ENCODE measurements at places on chromosomes 12 and 14.

GRCh38 chr12:12334367-12335040 is 15.5 kb downstream of the MANSC1 start:
- peak; percentile 21 for DNase-seq

DNA sequence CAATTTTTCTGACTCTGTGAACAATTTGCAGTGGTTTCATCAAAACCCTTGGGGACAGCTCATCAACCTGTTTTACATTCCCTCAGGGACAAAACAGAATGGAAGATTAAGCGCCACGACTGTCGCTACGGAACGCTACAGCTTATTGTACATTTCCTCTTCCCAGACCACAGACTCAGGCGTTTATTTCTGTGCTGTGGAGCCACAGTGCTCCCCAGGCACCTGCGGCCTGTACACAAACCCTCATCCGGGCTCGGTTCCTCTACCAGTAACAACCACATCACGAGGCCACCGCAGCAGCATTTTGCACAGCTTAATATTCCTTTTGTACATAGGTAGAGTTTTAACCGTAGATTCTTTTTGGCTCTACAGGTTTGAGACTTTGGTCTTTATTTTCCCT is 397.4 kb upstream of the OR4E1 start:
- DNase-seq, result no peak

- no peak for DNase-seq
Observed at GRCh38 chr12:100612606-100613005, 39.1 kb downstream of the GAS2L3 start.

- DNase-seq, result no peak
Observed at GRCh38 chr12:20155374-20155773, 213.0 kb upstream of the PDE3A start.

DNA sequence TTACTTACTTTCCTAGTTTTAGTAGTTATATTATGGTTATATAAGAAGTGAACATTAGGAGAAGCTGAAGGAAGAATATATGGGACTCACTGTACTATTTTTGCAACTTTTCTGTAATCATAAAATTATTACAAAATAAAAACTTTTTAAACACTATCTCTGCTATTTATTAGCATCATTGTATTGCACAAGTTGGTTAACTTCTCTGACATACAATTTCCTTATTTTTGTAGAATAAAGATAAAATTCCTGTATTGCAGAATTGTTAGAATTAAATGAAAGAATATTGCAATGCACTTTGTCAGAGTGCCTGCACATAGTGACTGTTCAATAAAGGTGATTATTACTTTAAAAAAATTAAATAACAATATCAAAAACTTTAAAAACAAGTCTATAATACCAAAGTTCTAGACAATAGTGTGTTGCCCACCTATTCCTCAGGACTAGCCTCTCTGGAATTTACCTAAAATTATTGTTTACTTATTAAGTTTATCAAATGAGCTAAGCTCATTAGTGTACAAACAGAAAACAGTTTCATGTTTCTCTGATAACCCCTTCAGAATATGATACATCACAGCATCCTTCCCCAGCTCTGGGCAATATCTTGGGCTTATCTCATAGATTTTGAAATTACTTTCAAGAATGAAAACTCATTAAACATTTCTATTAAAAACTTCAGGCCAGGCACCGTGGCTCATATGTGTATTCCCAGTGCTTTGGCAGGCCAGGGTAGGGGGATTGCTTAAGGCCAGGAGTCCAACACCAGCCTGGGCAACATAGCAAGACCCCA is 77.4 kb upstream of the TMPO start:
- no peak for DNase-seq

- DNase-seq, result no peak
Observed at GRCh38 chr14:26443654-26444053, 154.2 kb downstream of the NOVA1 start.

DNA sequence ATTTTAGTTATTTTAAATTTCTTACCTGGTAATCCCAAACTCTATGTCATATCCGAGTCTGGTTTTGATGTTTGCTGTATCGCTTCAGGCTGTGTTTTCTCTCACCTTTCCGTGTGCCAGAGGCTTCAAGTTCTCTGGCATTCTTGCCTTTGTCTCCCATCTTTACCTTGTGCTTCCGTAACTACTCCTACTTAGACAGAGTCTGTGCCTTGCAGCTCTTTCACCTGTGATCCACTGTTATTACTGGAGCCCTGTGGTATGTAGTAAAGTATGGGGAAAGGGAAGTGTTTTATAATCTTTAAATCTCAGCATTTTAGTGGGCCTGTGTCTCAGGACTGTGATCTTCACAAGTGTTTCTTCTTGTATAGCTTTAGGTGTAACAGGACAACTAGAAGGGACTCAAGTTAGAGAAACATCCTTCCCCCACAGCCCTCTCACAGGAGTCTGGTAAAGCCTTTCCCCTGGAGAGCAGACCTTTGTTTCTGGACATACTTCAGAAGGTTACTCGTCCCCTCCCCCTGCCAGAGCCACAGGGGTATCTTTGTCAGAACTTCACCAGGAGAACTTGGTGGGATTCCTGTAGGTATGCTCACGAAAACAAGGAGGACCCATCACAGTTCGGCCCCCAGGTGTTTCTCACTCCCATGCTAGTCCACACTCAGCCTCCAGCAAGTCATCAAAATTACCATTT is 11.1 kb downstream of the IFNG start:
- DNase-seq, result no peak

DNA sequence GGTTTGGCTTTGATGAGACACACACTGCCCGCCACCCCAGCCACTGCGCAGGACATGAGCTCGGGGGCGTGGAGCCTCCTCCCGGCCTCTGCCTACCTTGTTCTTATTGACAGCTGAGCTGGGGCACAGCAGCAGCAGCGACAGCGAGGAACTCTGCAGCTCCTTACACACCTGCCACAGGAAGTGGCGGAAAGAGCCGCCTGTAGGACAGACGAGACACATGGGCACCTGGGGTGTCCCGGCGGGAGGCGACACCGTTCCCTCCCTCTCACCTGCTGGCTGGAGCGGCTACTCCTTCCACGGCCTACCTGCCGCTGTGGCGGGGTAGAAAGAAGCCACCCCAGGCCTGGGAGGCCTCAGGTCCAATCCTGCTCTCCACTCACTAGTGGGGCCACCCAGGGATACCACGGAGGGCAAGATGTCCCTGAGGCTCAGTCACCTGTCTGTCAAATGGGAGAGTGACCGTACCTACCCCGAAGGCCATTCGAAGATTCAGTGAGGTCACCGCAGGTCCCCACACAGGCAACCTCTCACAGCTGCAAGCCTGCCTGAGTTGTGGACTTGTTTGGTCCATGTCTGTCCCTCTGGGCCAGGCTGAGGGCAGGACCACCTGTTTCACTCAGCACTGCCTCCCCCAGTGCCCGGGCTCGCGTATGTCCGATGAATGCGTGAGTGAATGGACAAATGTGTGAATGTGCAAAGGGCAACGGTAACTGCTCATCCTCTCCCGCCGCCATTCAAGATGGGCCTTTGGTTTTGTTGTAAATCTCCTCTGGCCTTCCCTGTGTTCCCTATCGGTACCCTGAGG is 42.6 kb downstream of the TRAFD1 start:
- DNase-seq, result no peak

GRCh38 chr14:89440986-89441909 is 24.2 kb upstream of the FOXN3 start:
- no peak for DNase-seq

DNA sequence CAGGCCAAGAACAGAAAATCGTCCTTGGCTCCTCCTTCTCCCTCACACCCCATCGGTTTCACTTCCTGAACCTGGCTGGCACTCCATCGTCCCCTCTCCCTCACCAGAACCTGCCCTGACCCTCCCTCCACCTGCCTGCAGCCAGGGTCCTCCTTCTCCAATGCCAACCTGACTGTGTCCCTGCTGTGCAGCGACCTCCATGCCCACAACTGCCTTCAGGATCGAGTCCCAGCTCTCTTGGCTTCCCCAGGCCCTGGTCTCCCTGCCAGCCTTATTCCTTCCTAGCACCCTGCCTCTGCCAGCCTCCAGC is 19.8 kb downstream of the HVCN1 start:
- DNase-seq, result no peak

DNA sequence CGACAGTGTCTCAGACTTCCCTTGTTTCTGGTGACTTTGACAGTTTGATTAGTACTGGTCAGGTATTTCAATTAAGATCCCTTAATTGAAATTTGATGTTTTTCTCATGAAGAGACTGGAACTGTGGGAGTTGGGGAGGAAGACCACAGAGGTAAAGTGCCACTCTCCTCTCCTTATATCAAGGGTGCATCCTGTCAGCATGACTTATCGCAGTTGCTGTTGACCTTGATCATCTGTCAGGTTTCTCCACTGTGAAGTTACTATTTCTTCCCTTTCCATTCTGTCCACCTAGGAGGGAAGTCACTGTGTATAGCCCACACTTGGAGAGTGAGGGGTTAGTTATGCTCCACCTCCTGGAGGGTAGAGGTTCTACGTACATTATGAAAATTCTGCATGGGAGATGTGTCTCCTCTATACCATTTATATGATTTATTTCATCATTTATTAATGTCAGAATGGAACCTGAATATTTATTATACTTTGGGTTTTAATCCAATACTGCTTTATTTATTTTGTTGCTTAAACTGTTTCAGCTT is 40.3 kb upstream of the SMOC1 start:
- DNase-seq, result no peak

All from stimulated activated CD4-positive, alpha-beta T cell treated with anti-CD3 and anti-CD28 coated beads, TNF-alpha, amount 100 ng/mL, for 4 hours (primary cell).